ENCODE measurements at places on chromosomes 1 and 21.

DNA sequence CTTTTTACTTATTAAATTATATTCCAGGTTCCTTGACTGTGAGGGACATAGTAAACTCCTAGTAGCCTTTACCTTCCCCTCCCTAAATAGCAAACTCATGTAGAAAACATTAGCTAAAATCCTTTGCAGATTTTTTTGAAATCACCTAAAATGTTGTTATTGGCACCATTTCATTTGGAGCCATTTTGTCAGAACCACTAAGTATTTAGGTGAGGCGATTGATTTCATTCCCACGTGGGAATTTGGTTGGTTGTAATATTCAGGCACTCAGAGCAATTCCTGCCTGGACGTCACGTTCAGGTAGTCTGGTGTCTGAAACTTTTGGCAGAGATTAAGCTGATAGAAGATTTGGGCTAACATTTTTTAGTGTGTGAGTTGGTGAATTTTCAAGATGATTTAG, 84.3 kb downstream of the CAMTA1 start:
- DNase-seq = no peak

GRCh38 chr1:205429762-205430695, 8.2 kb upstream of the LEMD1 start:
- no peak for DNase-seq

- DNase-seq = no peak
Observed at GRCh38 chr1:54995013-54995760, 3.5 kb upstream of the BSND start.

DNA sequence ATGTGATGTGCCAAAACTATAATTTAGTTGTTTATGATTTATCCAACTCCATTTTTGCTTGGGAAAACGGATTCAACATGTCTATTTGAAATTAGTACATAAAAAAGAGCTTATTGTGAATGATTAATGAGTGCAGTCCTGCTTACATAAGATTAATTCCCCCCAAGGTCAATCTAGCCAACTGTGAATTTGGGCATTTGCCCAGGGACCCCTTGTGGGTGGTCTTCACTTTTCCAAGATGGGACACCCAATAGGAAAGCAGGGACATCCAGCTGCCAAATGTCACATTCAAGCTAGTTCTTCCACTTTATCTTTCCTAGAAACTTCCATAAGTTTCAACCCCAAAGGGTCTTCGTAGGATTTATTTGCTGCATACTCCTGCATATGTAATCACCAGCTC, 362.4 kb upstream of the PKN2 start:
- no peak for DNase-seq

DNA sequence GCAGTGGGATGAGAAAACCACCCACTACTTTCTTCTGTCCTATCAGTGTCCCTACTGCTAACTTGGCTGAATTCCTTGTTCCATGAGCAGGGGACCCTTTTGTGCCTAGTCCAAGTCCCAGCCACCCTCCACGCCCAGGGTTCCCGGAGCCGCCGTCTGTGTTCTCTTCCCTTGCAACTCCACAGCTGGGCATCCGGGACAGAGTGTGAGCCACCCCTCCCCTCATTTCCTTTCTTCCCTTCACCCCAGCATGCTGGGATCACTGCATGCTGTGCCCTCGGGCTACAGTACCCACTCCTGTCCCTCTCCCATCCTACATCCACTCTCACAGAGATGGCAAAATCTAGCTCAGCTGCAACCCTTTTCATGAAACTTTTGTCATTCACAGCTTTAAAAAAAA, 44.5 kb downstream of the PGBD5 start:
- DNase-seq = no peak

DNA sequence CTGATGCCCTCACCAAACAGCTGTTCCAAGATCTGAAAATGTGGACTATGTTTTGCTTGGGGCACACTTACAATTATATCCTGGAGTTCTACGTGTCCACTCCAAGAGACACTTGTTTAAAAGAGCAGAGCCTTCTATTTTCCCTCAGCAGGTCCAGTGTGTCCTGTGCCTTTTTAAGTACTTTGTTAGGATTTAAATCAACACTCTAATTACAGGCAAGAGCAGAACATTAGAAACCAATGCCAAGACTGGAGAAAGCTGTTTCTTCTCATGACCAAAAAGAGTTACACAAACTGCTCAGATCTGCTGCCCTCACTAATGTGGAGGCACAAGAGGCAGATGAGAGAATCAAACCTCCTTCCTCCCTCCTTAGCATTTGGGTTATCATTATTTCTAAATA, 452.9 kb downstream of the LMO4 start:
- DNase-seq = no peak

DNA sequence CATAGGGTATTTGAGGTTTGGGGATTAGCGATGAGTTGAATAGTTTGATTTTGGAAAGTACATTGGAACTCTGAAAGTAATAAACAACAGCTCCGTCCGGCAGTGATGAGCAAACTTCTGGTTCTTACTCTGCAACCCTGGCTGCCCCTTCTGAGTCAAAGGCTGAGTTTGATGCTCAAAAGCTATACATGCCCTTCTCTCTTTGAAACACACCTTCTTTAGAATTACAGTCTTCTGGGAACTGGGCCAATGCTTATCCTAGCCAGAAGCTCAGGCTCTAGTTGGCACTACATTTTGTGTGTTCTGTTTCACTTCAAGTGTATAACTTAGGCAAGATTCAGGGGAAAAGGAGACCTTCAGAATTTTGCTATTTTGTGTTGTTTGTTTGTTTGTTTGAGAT, 9.3 kb downstream of the AHCYL1 start:
- no peak for DNase-seq

GRCh38 chr1:241918879-241919278, 38.7 kb upstream of the BECN2 start:
- DNase-seq = peak; percentile 88

Data from AG08395 (cell line).